ENCODE measurements at places on chromosomes 7 and 10. TPM values are rescaled to one million over a fixed set of nuclear protein-coding genes. Genes with fewer than 3 reads are reported as not detected.

MSS51 gene
- total RNA-seq: 3.0 TPM

GRCh38 chr7:20624666-20625385 lies 9.4 kb downstream of the ABCB5 start:
- H3K27ac ChIP-seq: no peak overlapping the region
- H3K4me1 ChIP-seq: no peaks in the 10 kb centered on the region
- H3K4me3 ChIP-seq: no peak overlapping the region
- DNase-seq: no peak
- no peaks in the 10 kb centered on the region for H3K36me3 ChIP-seq

NPY4R2 gene
- total RNA-seq: 1.4 TPM

DNA sequence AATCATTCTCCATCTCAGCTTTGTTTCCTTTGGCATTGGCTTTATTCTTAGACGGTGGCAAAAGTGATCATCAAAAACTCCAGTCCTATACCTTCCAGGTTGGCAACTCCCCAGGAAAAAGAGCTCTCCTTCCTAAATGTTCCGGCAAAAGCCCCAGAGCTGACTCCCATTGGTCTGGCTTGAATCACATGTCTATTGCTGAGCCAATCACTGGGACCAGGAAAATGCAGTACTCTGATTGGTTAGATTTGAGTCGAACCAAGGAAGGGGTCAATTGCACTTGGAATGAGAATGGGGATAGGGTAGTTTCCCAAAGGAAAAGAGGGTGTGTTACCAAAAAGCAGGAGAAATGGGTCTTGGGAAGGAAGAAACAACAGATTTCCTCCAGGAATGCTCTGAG lies 22.3 kb downstream of the LEP start:
- H3K27ac ChIP-seq: no peak overlapping the region
- peaks cover 4% of the 10 kb centered on the region for H3K4me1 ChIP-seq
- DNase-seq: no peak
- H3K36me3 ChIP-seq: no peaks in the 10 kb centered on the region
- peaks cover 7% of the 10 kb centered on the region for H3K27me3 ChIP-seq
- no peak overlapping the region for H3K4me3 ChIP-seq

DNA sequence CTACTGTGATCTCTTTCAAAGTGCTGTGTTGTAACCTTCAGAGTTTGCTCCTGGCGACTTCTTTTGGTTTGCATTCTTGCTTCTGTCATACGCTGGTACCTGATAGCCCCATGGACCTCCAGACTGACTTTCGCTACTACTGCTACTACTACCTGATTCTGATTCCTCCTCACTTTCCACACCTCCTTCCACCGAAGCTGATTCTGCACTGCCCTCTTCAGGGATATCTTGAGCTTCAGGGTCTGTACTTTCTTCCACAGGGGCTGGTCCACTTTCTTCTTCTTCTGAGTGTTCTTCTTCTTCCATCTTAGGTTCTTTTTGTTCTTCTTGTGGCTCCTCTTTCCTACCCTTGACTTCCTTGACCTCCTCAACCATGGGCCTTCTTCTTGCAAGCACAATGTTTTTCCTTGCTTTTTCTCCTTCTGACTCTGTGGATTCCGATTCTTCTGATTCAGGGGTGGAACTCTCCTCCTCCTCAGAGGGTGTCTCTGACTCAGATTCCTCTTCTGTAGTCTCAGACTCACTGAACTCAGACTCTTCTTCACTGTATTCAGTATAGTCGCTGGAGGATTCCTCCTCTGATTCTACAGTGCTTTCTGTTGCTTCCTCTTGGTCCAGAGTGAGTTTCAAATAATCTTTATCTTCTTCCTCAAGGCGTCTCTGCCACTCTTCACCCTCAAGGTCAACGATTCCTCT lies 992.2 kb downstream of the PCDH15 start:
- DNase-seq: no peak
- H3K27me3 ChIP-seq: no peaks in the 10 kb centered on the region
- no peak overlapping the region for H3K4me3 ChIP-seq
- no peaks in the 10 kb centered on the region for H3K36me3 ChIP-seq
- H3K27ac ChIP-seq: no peak overlapping the region

- peaks cover 5% of the 10 kb centered on the region for H3K4me1 ChIP-seq
- DNase-seq: no peak
- no peak overlapping the region for H3K4me3 ChIP-seq
- H3K27me3 ChIP-seq: peaks cover 94% of the 10 kb centered on the region
- no peaks in the 10 kb centered on the region for H3K36me3 ChIP-seq
Observed at GRCh38 chr7:1241258-1241602, 8.6 kb downstream of the UNCX start.

DNA sequence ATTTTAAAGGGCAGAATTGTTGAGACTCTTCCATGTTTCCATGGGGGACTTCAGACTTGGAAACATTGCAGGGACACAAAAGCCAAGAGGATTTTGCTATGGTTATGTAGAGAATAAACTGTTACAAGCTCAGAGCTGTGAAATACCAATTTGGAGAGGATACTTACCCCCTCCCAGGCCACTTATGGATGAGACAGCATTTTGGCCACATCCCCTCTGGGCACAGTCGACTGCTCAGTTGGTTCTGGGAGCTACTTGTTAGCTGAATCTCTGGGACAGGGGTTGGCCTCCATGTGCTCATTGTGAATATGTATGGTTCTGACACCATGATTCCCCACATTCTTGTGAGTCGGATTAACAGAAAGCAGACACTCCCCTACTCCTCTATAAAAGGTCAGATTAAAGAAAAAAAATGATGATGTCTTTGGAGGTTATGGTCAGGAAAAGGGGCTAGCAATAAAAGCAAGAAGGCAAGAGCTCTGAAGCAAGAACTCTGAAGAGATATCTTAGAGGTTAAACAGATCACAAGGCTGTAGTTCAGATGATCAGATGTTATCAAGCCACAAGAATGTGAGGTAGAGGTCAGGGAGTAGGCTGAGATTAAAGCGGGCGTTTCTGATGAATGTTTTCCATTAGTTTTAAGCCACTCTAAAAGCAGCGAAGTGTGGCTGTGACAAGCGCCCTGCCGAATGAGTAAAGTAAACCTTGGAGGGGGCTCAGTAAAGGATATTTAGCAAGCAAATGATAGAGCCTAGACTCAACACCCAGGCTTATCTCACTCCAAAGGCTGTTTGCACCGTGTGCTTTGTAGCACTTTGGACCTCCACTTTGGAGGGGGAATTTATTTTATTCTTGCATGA lies 17.2 kb downstream of the STAMBPL1 start:
- DNase-seq: no peak
- H3K27ac ChIP-seq: no peak overlapping the region
- no peaks in the 10 kb centered on the region for H3K36me3 ChIP-seq
- no peaks in the 10 kb centered on the region for H3K27me3 ChIP-seq
